ENCODE measurements at places on chromosomes 6 and 20. TPM values are rescaled to one million over a fixed set of nuclear protein-coding genes. Genes with fewer than 3 reads are reported as not detected.
A peak's percentile ranks its signal among the peaks of the same experiment; 100 is the strongest.

DNA sequence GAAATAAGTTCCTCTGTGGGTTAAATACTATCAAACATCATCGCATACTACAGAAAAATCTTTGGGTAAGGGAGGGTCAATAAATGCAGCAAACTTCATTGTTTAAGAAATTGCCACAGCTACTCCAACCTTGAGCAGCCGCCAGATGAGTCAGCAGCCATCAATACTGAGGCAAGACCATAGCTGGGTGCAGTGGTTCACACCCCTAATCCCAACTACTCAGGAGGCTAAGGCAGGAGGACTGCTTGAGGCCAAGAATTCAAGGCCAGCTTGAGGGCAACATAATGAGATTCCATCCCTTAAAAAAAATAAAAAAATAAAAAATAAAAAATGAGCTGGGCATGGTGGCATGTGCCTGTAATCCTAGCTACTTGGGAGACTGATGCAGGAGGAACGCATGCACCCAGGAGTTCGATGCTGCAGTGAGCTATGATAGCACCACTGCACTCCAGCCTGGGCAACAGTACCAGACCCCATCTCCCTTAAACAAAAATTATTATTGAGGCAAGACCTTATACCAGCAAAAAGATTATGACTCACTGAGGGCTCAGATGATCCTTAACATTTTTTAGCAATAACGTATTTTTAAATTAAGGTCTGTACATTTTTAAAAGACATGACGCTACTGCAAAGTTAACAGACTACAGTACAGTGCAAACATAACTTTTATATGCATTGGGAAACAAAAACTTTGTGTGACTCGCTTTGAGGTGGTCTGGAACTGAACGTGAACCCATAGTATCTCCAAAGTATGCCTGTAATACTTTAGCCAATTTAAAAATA lies 8.8 kb downstream of the SRPK1 start:
- no peak for ATAC-seq

ENPP1 gene
- total RNA-seq = 0.36 TPM

PNLDC1 gene
- not detected for total RNA-seq

DNA sequence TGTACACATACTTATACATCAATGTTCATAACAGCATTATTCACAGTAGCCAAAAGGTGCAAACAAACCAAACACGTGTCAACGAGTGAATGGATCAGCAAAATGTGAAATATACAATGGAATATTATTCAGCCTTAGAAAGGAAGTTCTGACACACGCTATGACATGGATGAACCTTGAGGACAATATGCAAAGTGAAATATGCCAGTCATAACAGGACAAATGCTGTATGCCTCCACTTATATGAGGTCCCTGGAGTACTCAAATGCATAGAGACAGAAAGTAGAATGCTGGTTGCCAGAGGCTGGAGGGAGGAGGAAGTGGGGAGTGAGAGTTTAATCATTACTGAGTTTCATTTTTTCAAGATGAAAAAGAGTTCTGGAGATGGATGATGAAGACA lies 37.8 kb upstream of the IGF2R start:
- ATAC-seq = no peak

DNA sequence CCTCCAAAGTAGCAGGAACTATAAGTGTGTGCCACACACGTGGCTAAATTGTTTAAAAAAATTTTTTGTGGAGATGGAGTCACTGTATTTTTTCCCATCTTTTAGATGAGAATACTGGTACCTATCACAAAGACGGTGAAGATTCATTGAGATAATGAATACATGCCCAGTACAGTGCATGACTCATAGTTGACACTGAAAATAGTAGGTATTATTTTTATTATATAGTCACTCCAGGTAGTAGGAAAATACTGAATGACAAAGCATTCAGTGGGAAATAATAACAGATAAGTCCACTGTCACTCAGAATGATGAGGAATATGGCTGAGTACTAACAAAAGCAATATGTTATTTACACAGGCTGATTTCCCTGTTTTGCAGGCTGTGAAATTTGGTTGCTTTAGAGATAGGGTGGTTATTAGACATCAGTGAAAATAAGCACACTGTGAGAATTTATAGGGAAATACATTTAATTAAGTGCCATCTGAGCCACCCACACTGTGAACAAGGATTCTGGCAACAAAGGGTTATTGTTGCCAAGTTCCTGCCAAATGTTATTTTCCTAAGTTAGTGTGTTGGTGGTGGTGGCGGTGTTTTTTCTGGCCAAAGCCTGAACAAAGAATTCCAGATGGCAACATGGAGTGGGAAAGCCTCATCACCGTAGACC lies 129.8 kb upstream of the FOXQ1 start:
- ATAC-seq = peak; percentile 57

GRCh38 chr6:31502586-31502985 lies 4.6 kb downstream of the MICB start:
- no peak for ATAC-seq

GRCh38 chr6:42354702-42355101 lies 97.0 kb downstream of the TRERF1 start:
- no peak for ATAC-seq

- ATAC-seq = peak; percentile 59
These were observed 158.1 kb upstream of the ZNF184 start for GRCh38 chr6:27630727-27631608.

DNA sequence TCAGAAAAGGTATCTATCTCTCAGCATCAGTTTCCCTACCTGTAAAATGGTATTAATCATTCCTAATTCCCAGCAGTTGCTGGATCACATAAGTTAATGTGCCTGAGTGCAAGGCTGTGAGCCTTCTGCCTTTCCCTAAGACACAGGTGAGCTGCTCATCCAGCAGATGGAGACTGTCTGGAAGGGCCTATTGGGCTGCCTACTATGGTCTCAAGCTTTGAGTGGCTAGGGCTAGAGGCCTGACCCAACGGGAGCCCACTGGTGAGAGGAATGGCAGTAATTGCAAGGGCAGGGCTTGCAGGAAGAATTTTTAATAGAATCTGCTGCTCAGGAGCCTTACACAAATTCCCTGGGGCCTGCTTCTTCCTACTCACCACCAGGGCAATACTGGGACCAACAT lies 4.3 kb downstream of the KHDC1 start:
- ATAC-seq = no peak

DNA sequence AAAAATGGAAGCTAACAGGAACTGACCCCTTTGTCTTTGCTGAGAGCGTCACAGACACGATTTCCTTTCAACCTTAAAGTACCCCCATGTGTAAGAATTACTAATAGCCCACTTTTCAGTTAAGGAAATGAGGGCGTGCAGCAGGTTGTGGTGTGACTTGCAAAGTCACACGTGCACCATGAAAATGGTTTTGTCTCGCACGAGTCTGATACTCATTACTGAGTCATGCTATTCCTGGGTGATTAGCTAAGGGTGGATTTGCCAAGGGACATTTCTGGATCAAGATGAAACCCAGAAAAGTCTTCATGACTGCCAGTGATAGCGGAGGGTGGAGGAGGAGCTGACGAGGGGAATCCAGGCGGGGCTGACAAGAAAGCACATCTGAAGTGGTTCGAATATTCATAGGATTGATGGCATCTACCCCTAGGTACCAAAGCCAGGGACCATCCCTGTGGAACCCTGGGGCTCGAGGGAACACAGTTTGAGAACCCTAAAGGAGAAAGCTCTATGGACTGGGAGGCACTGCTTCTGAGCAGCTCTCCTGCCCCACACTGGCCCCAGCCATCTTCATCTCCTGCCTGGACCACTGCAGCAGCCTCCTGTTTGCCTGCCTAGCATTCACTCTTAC lies 12.1 kb upstream of the NFATC2 start:
- ATAC-seq = peak; percentile 31

DNA sequence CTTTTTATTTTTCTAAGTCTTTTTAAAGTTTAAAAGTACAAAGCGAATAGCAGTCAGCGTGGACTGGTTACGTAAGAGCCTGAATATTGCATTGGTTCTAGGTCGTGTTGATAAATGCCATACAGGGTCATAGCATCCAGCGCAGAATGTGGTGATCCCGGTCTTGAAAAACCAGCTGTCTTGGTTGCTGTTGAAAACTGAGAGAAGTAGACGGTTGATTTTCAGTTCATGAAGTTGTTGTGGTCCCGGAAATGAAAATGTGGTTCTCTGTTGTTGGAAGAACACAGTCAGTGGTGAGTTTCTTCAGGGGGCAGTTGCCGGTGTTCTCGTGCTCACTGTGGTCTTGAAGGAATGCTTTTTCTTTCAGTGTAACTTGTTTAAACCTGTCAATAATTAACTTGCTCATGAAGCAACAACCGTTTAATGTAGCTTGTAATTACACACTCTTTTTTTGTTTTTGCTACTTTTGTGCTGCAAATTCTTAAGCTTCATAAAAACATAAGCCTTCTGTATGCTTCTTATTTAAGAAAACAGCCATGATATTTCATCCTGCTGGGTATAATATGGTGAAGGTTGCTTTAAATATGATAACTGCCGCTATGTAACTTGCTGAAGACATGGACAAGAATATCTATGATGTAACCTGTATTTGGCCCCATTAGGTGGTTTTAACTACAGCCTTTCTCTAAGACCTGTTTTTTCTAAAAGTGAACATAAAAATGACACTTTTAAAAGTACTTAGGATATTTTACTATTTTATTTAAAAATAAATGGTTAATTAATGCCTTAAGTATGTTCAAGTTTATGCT lies 64.8 kb upstream of the KIF25 start:
- ATAC-seq = no peak

- ATAC-seq = peak; percentile 34
These were observed 17.9 kb downstream of the MDGA1 start for GRCh38 chr6:37679539-37680476.

- ATAC-seq = peak; percentile 63
These were observed 25.7 kb downstream of the EZR start for GRCh38 chr6:158793432-158793831.

DNA sequence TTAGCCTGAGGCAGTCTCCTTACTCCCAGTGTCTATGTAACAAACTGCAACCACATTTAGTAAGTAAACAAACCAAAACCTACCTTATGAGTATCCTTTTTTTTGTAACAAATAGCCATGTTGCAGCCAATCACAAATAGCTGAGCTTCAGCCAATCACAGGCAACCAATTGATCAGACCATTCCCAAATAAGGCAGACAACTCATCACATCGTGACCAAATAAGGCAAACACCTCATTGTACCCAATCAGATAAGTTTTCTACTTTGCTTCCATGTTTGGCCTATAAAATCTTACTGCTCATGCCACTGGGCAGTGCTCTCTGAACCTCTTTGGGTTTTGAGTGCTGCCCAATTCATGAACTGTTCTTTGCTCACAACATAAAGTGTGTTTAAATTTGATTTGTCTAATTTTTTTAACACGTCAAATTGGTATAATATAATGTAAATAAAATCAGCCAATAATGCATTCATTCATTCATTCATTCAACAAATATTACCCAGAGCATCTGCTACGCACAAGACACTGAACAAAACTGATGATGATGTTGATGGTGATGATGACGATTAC lies 117.8 kb downstream of the BCAS1 start:
- ATAC-seq = no peak

DNA sequence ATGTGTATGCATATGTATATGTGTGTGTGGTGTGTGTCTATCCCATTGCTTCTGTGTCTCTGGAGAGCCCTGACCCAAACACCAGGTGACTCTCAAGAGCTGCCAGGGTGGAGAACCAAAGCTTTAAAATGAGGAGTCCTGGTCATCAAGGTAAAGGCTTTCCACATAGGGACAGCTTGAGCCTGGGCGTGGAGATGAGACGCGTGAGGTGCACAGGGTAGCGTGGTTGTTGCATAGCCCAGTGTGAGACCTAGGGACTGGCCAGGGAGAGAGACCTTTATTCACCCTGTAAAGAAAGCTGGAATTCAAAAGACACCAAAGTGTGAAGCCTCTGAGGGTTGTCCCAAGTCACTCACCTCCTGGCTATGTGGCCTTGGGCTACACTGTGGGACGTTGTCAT lies 149.1 kb downstream of the SYCP2 start:
- no peak for ATAC-seq

DNA sequence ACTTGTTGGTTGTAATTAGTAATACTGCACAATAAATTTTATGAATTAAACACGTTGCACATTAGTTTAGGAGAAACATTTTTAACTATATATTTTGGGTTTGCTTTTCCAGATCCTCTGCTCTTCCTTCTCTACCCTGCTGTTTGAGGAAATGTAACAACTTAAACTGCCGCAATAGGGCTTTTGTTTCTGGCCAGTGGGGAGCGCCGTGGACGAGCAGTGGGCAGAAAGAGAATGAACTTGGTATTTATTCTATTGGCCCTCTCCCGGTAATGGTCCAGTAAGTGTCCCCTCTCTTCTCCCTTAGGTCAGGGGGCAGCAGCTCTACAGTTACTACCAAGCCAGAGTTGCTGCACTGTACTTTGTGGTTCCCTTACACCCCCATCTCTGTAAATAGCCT lies 35.2 kb upstream of the EPHA7 start:
- ATAC-seq = no peak

OR2B6 gene
- total RNA-seq = not detected

GRCh38 chr6:126039284-126039683 lies 52.9 kb downstream of the TRMT11 start:
- no peak for ATAC-seq

DNA sequence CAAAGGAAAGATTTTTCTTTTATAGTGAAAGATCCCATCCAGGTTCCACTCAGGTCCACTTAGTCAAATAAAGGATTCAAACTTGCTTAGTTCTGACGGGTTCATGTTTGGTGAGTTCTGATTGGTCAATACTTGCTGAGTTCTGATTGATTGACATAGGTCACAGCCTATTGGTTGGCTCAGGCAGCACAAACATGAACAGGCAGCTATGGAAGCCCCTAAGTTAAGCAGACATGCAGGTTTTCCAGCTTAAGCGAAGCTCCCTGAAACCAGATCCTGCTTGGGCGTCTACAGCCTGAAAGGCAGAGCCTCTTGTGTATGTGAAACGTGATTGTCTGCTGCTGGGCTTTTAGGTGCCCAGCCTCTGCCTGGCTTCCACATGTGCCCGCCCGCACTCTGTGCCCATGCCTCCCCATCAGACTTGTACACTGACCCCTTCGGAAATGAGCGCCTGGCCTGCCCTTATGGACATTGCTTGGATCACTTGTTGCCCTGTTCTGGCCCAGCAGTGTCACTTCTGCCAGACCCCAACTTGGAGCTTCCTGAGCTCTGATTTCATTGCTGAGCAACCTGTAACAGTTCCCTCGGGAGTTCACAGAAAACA lies 45.4 kb upstream of the ECI2 start:
- peak; percentile 50 for ATAC-seq

DNA sequence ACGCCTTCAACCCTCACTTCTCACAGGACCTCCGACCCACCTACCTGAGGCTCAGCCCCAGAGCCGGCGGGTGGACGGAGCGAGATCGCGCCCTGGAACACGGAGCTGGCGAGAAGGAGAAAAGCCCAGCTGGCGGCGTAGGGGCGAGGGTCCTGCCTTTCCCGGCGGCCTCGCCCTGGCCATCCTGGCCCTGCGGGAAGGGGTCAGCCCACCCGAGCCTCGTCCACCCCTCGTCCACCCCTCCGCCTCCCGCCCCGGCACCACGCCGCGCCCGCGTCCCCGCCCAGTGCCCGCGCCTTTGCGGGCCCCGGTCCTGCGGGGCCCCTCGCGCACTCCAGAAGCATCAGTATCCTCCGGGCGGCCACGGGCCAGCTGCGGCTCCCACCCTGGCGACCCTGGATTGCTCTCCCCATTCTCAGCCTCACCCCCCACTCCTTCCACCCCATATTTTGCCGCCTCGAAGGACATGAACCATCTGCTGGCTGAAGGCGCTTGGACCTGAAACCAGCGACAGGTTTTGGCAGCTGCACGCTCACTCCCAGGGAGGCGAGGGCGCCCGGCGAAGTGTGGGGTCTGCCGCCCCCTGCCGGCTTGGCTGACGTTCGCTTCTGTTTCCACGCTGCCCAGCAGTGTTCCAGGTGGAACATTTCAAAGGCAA lies 65.1 kb downstream of the PLG start:
- peak; percentile 90 for ATAC-seq

Data from esophagus mucosa (tissue), 1 donor.